ENCODE measurements at places on chromosomes 3 and 15.

DNA sequence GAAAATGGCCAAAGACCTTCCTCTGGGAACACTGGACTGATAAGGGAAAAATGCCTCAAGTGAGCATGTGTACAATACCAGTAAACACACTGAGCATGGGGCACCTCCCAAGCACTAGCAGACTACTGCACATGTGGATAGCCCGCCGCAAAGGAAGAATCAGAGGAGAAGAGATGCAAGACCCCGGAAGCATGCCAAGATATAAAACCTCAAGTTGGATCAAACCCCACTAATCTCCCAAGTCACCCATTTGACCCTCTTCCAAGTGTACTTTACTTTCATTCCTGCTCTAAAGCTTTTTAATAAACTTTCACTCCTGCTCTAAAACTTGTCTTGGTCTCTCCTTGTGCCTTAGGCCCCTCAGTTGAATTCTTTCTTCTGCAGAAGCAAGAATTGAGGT, 121.1 kb upstream of the PLAAT1 start:
- H3K27me3 ChIP-seq = no peaks in the 10 kb centered on the region
- DNase-seq = no peak
- H3K36me3 ChIP-seq = no peaks in the 10 kb centered on the region
- no peak overlapping the region for H3K27ac ChIP-seq
- no peak overlapping the region for H3K4me3 ChIP-seq

DNA sequence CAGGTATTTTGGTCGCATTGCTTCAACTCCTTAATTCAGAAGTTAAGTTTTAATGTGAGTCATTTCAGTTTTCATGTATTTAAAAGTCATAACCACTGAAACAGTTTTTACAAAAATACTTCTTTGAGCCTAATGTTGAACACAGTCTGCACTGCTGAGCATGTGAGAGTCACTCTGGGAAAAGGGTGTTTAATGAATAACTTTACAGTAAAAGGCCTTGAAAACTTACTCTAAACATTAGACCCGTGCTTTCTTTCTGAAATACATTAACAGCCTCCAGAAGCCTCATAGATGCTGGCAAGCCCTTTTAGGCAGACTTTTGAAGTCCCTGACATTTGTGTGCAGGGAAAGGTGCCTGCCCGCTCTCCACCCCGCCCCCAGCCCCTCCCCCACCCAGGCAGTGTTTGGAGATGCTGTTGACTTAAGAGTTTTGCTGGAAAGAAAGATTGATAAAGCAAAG, 68.9 kb upstream of the NR2F2 start:
- H3K4me1 ChIP-seq = peaks cover 8% of the 10 kb centered on the region
- no peak for DNase-seq
- no peaks in the 10 kb centered on the region for H3K27me3 ChIP-seq
- H3K27ac ChIP-seq = no peak overlapping the region
- no peaks in the 10 kb centered on the region for H3K36me3 ChIP-seq
- no peak overlapping the region for H3K4me3 ChIP-seq

DNA sequence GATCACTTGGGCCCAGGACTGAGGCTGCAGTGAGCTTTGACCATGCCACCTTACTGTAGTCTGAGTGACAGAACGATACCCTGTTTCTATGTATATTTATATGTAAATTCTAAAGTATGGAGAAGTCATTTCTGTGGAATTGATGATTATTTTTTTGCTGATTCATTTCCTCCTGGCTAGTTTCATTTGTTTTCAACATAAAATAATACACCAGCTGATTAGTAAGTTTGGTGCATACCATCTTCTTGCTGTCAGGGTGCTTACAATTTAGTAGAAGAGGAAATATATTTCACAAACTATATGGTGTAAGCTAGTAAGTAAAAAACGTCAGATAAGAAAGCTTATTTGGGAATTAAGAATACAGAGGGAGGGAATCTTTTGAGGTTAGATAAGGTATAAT, 36.0 kb downstream of the SLC25A26 start:
- H3K4me3 ChIP-seq = no peak overlapping the region
- no peaks in the 10 kb centered on the region for H3K36me3 ChIP-seq
- H3K27ac ChIP-seq = no peak overlapping the region
- DNase-seq = no peak
- no peaks in the 10 kb centered on the region for H3K27me3 ChIP-seq
- H3K4me1 ChIP-seq = no peaks in the 10 kb centered on the region

DNA sequence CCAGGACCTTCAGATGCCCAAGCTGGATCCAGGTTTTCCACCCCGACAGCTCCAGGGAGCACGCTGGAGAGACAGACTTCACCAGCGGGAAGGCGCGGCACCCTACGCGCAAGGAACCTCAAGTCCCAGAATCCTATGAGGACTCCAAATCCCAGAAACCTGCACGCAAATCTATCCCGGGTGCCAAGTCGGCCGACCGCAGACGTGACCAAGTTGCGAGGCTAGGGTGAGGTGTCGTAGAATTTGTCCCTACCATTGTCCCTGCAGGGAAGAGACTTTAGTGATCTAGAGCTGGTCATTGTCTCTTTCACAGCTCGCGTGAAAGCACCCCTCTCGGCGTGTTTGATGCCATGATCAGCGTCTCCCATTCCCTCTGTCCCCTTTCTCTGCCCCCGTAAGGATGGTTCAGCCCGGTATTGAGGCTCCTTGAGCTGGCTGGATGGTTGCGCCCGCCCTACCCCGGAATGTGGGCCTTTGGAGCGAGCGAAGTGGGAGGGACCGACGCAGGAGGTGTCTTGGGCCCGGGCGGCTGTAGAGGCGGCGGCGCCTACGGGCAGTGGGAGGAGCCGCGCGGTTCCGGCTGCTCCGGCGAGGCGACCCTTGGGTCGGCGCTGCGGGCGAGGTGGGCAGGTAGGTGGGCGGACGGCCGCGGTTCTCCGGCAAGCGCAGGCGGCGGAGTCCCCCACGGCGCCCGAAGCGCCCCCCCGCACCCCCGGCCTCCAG, at the start of gene PRKCI:
Gene PRKCI, plus strand, starts transcription at position 501 of the 723 bp plus-strand sequence. CDS start 246 bp downstream, outside the sequence.
- H3K27ac ChIP-seq = peak within 1 kb of the TSS; percentile 90
- no peaks in the 10 kb centered on the region for H3K4me1 ChIP-seq
- no peaks in the 10 kb centered on the region for H3K36me3 ChIP-seq
- peak within 1 kb of the TSS; percentile 87 for H3K4me3 ChIP-seq
